ENCODE measurements at places on chromosomes 4 and X. TPM values are rescaled to one million over a fixed set of nuclear protein-coding genes. Genes with fewer than 3 reads are reported as not detected.

DNA sequence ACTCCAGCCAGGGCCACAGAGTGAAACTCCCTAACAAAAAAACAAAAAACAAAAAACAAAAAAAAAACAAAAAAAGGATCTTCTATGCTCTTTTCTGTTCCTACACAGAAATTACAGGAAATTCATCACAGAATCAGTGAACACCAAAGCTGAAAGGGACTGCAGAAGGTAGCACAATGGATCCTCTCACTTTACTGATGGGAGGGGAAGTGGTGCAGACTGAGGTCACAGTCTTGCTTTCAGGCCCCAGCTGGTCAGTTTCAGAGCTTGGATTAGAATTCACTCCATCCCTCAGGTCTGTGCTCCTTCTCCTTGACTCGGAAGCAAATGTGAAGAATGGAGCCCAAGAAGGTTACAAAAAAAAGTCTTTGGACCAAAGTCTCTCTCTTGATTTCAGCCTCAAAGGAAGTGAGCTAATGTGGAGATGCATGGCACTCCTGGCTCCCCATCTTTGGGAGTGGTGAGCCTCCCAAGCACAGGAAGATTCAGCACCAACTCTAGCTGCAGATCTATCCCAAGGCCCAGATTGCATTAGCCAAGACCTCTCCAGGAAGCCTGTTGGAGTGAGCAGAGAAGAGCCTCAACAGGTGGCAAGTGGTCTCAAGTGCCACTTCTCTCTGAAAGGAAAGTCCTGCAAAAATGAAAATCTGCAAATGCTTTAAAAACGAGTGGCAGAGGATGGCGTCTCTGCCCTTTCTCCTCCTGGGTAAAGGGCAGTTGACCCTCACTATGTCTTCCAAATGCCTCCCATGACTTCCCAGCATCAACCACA is 176.0 kb downstream of the MAML3 start:
- no peak for DNase-seq
- no peaks in the 10 kb centered on the region for H3K36me3 ChIP-seq
- no peaks in the 10 kb centered on the region for H3K27me3 ChIP-seq
- no peak overlapping the region for H3K27ac ChIP-seq

PLK4 gene
- 0.78 TPM for total RNA-seq

STARD8 gene
- 11.4 TPM for total RNA-seq

DNA sequence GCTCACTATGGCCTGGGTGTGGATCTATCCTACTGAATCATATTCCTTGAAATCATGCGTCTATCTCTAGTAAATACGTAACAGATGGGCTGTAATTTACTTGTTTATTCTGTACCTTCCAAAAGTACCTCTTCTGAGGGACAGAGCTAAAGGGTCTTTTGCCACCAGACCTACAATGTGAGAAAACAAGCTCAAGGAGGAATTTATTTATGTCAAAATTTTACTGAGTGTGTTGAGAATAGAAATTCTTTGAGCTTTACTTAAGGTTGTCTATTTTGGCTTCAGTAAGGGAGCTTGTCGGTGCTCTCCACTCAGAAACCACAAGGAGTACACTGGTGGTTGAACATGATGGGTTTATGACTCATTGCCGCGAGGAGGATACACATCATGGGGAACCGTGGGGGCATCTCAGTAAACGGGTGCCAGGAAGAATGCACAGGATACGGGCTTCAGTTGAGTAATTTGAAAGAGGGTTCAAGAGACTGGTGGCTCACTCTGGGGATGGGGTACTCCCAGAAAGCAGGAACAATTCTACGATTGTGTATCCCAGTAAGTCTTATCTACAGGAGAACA is 3.0 kb downstream of the ANK2 start:
- H3K27me3 ChIP-seq = no peaks in the 10 kb centered on the region
- H3K4me3 ChIP-seq = no peak overlapping the region
- H3K27ac ChIP-seq = no peak overlapping the region

- peaks cover 1% of the 10 kb centered on the region for H3K4me1 ChIP-seq
- H3K27ac ChIP-seq = no peak overlapping the region
- no peaks in the 10 kb centered on the region for H3K36me3 ChIP-seq
- DNase-seq = no peak
- no peak overlapping the region for H3K4me3 ChIP-seq
Observed at GRCh38 chr4:37653601-37654000, 32.6 kb downstream of the RELL1 start.

- no peaks in the 10 kb centered on the region for H3K36me3 ChIP-seq
- no peak for DNase-seq
- H3K4me1 ChIP-seq = peaks cover 41% of the 10 kb centered on the region
- H3K27me3 ChIP-seq = no peaks in the 10 kb centered on the region
- H3K4me3 ChIP-seq = peak overlapping the region; percentile 85
Observed at GRCh38 chr4:106316773-106317409, 541 bp downstream of the AIMP1 start.

DNA sequence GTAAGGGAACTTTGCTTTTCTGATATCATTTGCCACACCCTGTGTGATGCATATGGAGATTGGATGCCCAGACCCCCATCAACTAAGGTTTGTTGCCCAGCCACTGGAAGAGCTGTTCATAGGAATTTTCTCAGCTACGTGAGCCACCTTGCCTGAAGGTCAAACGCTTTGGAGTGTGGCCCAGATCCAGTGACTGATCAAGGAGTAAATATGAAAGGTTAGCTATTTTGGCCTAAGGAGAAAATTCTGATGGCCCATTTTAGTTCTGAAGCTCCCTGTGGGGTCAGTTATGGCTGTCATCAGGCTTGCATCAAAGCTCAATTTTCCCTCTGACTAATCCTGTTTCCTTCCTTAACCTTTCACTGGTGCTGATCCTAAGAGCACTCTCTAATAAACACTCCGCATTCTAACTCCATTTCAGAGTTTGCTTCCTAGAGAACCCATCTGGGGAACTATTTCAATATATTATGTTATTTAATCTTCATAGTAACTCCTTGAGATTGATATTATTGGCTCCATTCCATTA is 407.7 kb downstream of the SPRY1 start:
- H3K27ac ChIP-seq = no peak overlapping the region
- H3K4me3 ChIP-seq = no peak overlapping the region
- H3K4me1 ChIP-seq = peaks cover 13% of the 10 kb centered on the region
- no peaks in the 10 kb centered on the region for H3K36me3 ChIP-seq
- no peaks in the 10 kb centered on the region for H3K27me3 ChIP-seq

DNA sequence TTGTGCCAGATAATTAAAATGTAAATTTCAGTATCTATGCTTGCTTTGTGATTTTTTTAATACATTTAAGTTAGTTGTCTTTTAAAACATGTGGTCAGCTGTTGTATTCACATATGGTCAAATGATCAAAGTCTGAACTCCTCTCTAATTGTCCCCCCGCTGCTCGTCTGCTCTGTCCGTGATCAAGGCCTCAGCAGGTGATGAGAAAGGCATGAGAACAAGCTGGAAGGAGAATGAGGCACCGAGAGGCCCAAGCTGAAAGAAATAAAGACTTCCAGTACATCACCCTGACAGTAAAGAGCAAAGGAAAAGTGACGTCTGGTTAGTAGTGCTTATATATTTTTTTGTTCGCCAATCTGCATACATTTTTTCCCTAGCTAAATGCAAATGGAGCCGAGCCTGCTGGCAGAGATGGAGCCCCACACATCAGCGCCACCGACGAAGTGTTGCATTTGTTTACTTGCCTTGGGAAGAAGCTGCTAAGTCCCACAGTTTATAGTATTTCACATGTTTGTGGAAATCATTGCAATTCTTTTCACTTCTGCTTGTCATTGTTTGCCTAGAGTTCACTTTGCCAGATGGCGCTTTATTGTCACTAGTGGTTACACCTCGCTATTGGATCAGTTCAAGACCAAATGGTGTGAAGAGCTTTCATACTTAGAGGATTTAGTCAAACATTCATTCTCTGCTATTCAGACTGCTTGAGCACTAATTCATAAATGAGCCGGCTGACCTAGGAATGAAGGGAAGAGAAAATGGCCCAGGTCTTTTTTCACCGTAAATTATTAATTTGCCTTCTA is 181.5 kb downstream of the ZIC3 start:
- no peak overlapping the region for H3K27ac ChIP-seq
- H3K4me1 ChIP-seq = no peaks in the 10 kb centered on the region
- peaks cover 9% of the 10 kb centered on the region for H3K27me3 ChIP-seq
- DNase-seq = no peak
- H3K36me3 ChIP-seq = no peaks in the 10 kb centered on the region

DNA sequence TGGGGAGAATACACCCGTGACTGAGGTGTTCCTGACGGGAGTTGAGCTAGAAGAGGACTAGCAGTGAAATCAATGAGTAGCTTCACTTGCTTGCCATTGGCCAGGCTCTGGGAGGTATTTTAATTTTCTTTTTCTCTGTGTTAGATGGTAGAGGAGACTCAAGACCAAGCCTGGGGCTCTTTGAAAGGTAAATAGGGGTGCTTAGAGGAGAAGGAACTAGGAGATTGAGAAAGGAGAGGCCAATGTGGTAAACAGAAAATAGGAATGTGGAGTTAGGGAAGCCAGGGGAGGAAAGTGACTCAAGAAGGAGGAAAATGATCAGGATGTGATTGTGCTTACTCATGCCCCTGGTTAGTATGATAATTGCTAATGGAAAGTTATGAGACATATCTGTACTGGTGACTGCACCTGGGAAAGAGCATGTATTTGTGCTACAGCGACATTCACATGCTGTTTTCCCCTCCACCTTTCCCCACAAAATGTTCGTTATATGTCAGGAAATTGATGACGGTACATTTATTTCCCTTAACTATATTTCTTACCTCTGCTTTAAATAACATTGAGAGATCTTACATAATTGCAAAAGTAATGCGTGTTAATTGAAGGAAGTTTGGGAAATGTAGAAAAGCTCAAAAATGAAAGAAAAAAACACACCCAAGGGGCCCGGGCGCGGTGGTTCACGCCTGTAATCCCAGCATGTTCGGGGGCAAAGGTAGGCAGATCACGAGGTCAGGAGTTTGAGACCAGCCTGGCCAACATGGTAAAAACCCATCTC is 16.9 kb upstream of the LRBA start:
- DNase-seq = no peak
- H3K4me1 ChIP-seq = no peaks in the 10 kb centered on the region
- H3K27me3 ChIP-seq = no peaks in the 10 kb centered on the region

DNA sequence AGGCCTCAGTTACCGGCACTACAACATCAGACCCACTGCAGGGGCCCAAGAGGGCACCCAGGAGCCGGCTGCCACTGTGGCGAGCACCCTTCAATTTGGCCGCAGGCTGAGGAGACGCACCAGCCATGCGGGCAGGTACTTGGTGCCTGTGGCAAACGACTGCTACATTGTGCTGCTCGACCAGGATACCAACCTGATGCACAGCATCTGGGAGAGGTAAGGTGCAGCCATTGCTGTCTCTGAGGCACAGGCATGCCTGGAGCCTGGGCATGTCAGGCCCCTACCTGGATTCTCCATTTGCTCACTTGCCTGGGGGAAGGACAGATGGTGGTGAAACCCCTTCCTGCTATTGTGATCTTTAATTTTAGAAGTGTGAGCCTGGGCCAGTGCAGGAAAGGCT is 30.1 kb downstream of the MAN2B2 start:
- H3K27me3 ChIP-seq = no peaks in the 10 kb centered on the region
- H3K4me1 ChIP-seq = no peaks in the 10 kb centered on the region
- no peak overlapping the region for H3K4me3 ChIP-seq
- H3K27ac ChIP-seq = no peak overlapping the region
- H3K36me3 ChIP-seq = peaks cover 59% of the 10 kb centered on the region

DNA sequence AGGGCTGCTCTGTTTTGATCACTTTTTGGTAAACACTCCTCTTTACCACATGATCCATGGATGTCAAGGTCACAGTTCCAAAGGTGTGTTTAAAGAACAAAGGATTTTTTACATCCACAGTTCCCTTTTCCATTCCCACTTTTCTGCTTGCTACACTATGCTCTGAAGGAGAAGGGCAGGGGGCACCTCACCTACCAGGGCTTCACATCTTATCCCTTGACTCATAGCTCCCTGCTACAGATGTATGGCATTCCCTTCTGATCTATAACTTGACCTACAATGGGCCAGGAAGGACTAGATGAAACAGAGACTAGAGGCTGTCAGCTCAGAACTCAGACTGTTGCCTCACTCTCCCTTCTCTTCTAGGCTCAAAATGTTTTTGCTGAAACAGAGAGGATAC is 233.1 kb upstream of the RPS6KA3 start:
- no peaks in the 10 kb centered on the region for H3K36me3 ChIP-seq
- no peaks in the 10 kb centered on the region for H3K4me1 ChIP-seq
- no peak overlapping the region for H3K4me3 ChIP-seq

CYTL1 gene
- total RNA-seq = 2.0 TPM

DNA sequence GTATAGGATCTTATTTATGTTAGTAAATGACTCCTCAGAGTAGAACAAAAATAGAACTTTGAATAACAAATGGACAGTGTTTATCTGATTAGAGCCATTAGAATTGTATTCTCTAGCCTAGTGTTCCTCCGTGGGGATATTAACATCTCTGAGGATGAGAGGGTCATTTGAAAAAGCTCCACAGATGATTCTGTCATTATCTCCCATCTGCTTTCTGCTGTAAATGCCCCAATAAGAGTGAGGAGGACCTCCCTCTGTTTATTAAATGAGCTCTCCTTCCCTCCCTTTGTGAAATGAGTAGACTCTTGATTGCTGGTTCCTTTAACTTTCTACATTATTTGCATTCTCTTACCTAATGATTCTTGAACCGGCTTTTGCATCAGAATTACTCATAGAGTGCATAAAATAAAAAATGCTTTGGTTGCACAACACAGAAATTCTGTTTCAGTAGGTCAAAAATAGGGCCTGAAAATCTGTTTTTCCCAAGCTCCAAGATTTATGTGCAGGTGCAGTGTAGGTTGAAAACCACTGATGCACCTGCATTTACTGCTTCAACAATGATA is 18.0 kb downstream of the GC start:
- no peaks in the 10 kb centered on the region for H3K4me1 ChIP-seq
- H3K4me3 ChIP-seq = no peak overlapping the region
- H3K27ac ChIP-seq = no peak overlapping the region
- no peaks in the 10 kb centered on the region for H3K27me3 ChIP-seq
- no peak for DNase-seq

DNA sequence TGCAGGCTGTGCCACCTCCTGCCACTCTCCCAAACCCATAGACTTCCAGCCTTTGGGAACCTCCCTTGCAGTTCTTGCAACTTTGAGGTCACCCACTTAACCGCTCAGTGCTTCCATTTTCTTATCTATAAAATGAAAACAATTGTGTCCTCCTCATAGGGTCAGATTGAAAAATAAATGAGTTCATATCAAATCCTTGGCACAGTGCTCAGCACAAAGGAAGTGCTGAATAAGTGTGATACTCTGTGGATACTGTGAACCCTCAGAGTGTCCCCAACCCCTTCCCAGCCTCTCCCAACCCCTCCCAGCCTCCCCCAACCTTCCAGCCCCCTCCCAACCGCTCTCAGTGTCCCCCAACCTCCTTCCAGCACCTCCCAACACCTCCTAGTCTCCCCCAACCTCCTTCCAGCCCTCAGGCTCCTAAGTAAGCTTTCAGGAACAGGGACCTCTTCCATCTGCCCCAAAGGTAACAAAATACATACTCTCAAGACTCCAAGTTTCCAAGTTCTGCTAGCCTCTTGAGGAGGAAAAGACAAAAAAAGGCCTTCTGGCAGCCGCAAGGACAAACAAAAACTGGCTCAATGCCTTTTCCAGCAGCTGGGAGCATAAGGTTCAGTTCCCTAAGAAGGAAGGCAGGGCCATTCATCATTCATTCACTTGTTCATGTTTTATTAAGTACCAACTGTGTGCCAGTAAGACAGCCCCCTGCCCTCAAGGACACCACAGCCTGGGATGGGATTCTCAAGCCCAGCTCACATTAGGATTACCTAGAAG is 46.1 kb upstream of the LGI2 start:
- no peak for DNase-seq
- H3K4me1 ChIP-seq = no peaks in the 10 kb centered on the region
- H3K27me3 ChIP-seq = no peaks in the 10 kb centered on the region
- no peak overlapping the region for H3K27ac ChIP-seq
- H3K36me3 ChIP-seq = no peaks in the 10 kb centered on the region

Data from esophagus muscularis mucosa (tissue), 4 donors.